Large intestine (tissue), 12 donors: ENCODE measurements at places on chromosomes 3 and 15. TPM values are rescaled to one million over a fixed set of nuclear protein-coding genes. Genes with fewer than 3 reads are reported as not detected.

Gene TRH
- polyA plus RNA-seq = 0.16 TPM

Gene ATP13A5
- polyA plus RNA-seq = 0.09 TPM

Gene CGNL1
- 7.8 TPM for polyA plus RNA-seq

DNA sequence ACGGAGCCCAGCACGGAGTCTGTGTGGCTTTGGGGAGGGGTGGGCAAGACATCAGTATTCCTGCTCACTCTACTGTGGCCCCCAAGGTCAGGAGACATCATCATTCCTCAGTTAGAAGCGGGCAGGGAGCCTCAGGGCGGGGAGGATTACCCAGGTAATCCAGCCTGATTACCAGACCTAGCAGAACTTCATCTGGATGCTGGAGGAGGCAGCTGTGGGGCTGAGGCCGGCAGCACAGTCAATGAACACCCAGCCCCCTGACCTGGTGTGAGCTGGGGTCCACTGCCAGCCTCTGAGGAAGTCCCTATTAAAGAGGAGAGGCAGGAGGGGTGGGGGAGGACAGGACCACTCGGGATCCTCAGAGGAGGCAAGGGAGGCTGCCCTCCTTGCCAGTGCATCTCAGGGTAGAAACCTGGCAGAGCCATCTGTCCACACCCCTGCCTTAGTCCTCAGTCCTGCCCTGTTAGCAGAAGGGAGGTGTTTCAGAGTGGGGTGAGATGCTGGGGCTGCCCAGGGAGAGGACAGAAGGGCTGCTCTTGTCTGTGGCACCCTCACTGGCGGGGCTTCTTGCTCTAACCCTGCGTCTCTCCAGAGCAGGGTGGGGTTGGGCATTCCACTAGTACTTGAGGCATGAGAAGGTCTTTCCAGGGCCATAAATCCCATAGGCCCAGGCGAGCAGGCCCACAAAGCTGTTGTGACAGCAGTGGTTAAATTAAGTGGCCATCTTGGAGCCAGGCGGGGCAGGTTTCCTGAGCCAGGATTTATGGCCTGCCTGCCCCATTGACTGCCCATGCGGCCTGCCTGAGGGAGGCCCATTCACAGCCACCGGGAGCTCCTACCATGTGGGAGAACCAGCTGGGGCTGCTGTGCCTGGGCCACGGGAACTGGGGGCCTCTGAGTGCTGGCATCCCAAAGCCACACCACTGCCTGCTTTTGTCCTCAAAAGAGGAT is 82.1 kb downstream of the LINGO1 start:
- no peak for DNase-seq

DNA sequence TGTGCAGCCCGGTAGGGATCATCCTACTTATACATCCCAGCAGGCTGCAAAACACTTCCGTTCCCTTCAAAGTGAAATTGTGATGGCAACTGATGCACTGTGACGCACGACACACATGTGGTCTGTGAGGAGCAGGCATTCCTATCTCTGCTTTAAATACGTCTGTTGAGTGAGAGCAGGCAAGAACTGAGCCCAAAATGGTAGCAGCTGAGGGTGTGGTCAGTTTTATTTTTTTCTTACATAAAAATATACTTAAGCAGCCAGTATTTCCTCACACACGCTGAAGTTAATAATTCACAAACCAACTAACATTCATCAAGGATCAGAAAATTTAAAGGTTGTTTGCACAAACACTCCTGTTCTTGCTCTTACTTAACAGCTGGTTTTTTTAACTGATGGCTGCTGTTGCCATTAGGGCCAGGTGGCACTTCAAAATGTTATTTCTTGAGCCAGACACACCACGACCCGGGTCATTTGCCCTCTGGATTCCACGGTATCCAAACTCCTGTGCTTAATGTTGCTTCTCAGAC is 23.9 kb downstream of the LRIG1 start:
- no peak for DNase-seq

Gene GPR62
- 0.18 TPM for polyA plus RNA-seq

DNA sequence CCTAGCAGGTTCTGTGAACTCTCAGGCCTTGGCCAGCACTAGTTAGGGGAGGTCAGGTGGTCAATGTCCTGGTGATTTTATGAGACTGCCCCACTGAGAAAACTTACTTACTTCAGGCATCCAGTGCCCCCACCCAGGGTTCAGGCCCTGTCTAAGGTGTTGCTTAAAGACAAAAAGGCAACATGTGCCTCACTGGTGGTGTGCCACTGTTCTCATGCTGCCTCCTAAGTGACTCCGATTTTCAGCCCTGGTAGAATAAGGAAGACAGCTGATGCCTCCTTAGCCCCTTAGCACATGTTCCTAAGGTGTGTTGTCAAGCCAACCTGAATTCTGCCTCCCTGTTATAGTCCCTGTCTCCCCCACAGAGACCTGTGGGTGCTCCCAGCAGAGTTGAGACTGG is 5.3 kb downstream of the RBM15B start:
- no peak for DNase-seq

Gene SCAANT1
- 1.8 TPM for polyA plus RNA-seq

GRCh38 chr15:55791551-55792400 is 48.8 kb upstream of the PRTG start:
- no peak for DNase-seq

Gene ADGRG7
- 56.1 TPM for polyA plus RNA-seq
